ENCODE measurements at places on chromosomes 2 and 18.

- no peak for DNase-seq
Measured at GRCh38 chr2:7627583-7627982, 710.4 kb downstream of the RNF144A start.

DNA sequence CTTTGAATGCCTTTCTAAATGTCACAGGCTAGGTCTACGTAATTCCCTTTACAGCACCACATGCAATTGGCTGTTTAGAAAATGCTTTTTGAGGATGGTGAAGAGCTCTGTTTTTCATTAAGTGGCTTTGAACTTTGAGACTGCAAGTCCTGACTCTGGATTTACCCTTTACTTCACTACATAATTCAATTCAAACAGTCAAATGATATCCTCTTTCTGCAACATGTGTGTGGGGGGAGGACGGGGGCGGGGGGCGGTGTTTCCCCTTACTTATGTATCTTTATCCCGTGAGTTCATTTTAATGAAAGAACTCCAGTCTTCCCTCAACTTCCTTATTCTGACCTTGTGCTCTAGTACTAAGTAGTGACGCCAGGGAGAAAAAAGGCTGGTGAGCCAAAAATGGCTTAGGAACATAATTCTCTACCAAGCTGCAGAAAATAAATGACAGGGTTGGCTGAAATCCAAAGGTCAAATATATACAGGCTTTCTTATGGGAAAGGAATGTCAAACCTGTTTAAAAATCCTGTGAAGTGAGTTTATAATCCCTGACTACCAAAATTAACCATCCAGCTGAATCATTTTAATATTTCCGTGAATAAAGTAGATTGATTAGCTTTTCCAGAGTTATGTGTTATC, 119.6 kb downstream of the SLC8A1 start:
- DNase-seq = no peak

DNA sequence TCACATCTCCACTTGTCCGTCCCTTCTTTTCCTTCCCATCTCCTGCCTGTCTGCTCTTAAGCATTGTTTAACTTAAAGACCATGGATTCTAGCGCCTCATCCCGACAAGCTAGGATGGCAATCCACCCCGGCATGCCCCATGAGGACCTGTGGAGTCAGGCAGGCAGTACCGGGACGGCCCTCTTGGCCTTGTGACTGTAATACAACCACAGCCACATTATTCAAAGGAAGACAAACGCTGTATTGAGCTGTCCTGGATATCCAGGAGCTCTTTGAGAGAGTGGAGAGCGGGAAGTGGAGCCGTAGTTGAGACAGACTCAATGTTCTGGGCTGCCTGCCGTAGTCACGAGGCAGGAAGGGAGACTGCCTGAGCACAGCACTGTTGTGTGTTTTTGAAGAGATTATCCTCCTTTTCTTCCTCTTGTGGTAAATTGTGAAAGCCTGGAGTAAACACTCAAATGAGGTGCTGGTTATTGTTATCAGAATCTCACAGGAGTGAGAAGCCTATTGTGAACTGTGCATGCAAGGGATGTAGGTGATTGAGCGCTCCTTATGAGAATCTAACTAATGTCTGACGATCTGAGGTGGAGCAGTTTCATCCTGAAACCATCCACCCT, 929.8 kb upstream of the CNTNAP5 start:
- no peak for DNase-seq

DNA sequence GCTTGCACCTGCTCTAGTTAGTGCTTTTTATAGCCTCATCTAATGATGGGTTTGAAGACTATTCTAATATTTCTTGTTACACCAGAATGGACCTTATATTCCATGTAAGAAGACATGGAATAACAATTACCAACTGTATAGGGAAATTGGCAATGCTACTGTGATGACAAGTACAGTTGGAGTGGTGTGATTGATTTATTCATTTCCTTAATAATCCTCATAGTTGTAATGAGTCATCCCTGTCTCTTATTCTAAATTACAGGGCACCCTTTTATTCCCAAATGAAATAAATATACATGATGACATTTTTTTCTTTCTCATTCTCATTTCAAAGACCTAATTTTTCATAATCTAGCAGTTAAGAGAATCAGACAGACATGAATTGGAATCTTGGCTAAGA, 18.3 kb upstream of the TLK1 start:
- DNase-seq = no peak

DNA sequence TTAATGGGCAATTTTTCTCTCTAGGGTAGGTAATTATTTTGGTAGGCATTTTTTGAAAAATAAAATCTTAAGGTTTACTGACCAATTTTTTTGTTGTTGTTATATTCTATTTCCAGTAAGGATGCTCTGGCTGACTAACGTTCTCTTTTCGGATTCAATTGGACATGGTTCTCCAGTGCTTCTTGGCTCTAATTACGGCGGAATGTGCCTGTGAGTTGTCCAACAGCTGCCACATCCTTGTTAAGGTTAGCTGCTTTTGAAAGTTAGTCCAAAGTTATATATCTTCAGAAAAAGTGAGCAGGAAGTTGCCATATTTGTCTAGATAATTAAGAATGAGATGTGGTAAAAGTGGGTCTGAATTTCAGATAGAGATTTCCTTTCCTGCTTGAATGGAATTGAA, 45.8 kb upstream of the SMIM21 start:
- no peak for DNase-seq

DNA sequence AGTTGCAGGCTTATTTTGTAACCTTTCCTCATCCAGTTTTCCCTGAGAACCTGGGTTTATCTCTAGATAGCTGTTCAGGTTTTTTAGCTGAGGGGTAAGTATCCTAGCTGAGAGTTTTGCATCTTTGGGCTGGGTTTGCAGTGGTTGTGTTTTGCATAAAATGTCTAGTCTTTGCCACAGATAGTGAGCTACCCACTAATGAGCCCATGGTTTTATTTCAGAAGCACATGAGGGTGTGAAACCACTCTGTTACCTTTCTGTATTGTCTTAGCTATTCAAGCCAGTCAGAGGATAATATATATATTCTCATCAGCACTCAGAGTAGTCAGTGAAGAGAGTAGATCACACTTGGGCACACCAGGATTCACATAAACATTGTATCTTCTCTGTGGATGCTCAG, 24.6 kb upstream of the TXNDC2 start:
- DNase-seq = no peak

DNA sequence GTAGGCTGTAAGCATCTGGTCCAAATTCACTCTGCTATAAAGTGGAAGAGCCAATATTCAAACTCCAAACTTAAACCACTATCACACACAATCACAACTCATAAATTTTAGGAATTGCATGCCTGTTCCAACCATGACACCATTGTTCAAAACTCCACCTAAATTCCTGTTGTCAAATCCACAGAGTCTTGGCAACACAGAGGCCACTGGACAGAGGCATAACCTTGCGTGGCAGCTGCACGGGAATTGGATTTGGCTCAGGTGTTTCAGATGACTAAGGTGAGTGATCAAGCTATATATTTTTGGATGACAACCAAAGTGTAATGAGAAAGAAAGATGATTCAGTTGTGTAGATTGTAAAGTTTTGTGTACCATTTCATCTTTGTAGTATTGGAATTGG, 422.7 kb upstream of the TNP1 start:
- no peak for DNase-seq

DNA sequence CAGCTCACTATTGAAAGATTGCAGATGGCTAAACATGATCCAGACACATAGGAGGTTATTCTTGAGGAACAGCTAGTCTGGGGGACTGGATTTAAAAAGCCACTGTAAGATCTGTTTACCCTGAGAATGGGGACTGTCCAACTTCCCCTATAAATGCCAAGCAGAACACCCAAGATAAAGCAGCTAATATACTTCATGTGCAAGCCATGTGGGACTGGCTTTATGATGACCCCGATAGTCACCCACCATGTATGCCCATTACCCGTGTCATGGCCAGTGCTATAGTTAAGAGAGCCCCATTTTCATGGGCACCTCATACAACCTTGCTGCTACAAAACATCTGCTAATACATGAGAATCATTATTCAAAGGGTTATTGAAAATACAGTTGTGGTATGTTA, 16.0 kb downstream of the YPEL5 start:
- DNase-seq = no peak

DNA sequence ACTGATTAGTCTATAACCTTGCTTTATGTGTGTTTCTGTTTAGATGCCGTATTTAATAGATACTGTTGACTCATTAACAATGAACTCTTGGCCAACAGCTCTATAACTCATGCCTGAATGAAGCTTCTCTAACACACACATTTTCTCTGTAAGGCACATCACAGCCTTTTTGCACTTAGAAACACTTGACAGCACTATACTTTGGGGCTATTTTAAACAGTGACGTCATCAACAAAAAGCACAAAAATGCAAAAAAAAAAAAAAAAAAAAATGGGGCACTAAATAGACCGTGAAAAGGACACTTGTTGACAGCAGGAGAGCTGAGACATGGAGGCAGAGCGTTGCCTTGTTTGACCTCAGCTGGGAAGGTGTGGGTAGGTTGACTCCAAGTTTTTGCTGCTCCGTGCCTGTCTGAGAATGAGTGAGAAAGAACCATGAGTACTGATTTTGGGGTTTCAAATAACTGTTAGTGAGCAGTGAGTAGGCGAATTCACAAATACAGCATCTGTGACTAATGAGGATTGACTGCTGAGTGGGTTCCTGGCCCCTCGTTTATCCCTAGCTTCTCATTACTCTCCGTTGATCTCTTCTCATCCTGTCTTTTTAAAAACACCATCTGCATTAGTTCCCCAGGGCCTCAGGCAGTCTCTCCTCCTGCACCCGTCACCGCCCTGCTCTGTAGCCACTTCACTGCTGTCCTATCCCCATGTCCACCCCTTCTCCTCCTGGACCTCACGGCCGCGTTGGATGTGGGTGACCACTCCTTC, 24.4 kb downstream of the SPP2 start:
- no peak for DNase-seq

- DNase-seq = no peak
Measured at GRCh38 chr2:215705771-215706361, 270.0 kb upstream of the FN1 start.

DNA sequence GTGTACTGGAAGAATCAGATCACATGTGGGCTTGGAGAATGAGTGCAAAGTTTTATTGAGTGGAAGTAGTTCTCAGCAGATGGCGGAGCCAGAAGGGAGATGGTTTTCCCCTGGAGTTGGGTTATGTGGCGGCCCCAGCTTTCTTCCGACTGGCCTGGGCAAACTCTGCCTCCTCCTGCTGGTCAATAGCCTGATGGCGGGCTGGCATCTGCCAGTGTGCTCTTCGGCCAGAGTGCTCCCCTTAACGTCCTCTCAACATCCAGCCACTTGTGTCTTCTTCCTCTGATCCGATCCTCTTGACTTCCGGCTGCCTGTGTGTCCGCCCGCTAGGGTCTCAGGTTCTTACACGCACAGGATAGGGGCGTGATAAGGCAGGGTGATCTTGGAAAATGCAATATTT, 741.3 kb downstream of the RNF144A start:
- no peak for DNase-seq

DNA sequence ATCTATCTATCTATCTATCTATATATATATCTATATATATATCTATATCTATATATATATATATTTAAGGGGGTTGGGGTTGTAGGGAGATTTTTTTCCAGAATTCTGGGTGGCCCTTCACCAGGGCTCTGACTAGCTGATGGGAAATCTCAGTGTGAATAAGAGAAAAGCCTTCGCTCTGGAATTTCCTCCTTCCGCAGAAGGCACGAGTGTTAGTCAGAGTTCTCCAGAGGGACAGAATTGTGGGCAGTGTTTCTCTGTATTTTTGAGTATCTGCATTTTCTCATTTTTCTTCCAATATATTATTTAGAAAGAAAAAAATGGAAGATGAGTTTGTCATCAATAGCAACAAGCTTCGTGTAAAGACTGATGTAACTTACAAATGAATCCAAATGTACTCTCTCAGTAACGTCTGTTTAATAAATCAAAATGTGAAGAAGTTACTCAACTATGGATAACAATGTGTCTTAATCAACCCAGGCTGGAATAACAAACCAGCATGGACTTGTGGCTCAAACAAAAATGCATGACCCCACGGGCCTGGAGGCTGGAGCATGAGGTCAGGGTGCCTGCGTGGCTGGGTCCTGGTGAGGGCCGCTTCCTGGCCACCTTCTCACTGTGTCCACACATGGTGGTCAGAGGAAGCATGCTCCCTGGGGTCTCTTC, 10.6 kb upstream of the SNTG2 start:
- DNase-seq = no peak

- no peak for DNase-seq
Measured at GRCh38 chr2:40118622-40119021, 333.3 kb downstream of the SLC8A1 start.

- DNase-seq = no peak
Measured at GRCh38 chr2:145569108-145569507, 1049.2 kb upstream of the ZEB2 start.

DNA sequence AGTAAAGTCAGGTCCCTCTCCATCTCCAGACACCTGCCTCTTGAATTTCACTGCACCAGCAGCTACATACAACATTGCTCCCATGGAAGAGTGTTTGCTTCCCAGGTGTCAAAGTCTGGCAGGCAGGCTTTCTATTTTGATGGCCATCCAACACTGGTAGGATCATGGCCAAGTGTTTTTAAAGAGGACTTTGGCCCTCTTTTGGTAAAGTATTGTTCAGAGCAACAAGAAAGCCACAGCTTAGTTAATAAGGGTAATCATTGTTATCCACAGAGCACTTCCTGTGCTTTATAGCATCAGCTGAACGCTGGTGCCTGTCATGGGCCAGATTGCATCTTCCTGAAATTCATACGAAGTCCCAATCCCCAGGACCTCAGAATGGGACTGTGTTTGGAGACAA, 133.2 kb downstream of the NCK2 start:
- no peak for DNase-seq

- no peak for DNase-seq
Measured at GRCh38 chr2:221254299-221254698, 317.8 kb downstream of the EPHA4 start.

DNA sequence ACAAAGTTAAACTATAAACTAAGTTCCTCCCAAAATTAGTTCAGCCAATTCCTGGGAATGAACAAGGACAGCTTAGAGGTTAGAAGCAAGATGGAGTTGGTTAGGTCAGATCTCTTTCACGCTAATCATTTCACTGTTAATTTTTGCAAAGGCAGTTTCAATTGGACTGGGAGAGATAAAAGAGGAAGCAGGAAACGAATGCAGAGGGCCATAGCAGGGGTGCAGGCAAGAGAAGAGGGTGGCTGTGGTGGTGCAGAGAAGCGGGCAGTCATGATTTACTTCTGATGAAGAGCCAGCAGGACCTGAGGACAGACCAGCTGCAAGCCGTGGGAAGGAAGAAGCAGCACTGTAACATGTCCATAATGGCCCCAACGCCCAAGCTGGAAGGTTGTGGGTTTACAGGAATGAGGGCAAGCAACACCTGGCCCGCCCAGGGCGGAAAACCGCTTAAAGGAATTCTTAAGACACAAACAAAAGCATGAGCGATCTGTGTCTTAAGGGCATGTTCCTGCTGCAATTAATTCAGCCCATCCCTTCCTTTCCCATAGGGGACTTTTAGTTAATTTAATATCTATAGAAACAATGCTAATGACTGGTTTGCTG, 4.1 kb upstream of the RMP24 start:
- no peak for DNase-seq

GRCh38 chr2:16094811-16095210, 154.5 kb downstream of the MYCN start:
- no peak for DNase-seq

Data from effector CD4-positive, alpha-beta T cell (primary cell).